ENCODE measurements at places on chromosomes 12 and 14.

DNA sequence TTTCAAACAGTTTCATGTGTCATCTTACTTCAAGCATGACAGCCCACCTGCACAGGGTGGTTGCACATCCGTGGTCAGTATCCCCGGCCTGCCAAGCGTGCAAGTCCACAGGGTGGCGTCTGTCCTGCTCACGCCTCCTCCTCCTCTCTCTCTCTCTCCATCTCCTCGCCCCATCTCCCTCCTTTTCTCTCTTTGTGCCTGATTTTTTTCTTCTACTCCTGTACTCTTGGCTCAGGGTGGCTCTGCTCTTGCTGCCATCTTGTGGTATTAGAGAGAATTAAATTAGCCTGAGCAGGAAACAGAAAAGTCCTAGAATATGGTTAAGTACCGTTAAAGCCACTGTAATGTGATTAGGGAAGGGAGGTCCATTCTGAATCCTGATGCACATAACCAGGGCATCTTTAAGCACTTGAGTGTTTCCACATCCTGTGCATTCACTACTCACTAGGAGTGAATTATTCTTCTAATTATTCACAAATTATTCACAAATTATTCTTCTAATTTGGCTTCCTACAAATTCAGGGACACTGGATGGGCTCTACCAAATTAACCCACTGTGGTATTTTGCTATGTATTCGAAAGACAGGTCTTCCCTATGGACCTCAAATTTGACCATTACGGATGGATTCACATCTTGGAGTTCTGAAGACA, 25.5 kb upstream of the DTX1 start:
- no peak for DNase-seq

GRCh38 chr14:80223696-80224465, 12.6 kb upstream of the DIO2 start:
- no peak for DNase-seq

GRCh38 chr12:38761636-38762342, 143.6 kb downstream of the CPNE8 start:
- no peak for DNase-seq

- no peak for DNase-seq
Observed at GRCh38 chr12:56461235-56462159, 6.9 kb upstream of the SPRYD4 start.

DNA sequence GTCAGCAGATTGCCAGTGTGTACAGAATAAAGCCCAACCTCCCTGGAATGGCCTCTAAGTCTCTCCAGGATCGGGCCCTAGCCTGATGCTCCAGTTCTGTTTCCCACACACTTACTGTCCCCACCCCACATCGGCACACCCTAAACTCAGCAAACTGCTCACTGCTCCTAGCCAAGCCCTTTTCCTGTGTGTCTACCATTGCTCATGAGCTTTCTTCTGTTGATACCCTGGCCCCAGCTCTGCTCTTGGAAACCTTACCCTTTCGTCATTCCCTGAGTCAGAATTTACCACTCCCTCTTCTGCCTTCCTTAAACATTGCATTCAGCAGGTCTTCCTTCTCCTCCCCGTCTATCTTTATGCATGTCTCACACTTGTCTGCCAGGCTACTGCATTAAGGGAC, 158.9 kb downstream of the TMX1 start:
- no peak for DNase-seq

DNA sequence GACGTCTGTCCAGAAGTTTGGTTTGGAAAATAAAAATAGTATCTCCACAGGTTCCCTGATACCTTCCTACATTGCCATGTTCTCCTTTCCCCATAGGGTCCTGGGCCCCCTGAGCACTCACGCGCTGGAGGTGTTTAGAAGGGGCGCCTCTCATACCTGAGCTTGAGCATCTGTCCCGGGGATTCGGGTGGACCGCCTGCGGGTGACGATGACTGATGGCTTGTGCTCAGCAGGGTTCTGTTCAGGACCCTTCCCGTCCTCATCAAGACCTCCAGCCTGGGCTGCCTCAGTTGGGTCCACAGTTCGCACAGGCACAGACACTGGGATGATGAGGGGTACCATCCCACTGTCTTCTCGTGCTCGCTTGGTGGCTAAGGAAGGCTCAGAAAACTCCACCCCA, 22.7 kb upstream of the PNMA1 start:
- no peak for DNase-seq

DNA sequence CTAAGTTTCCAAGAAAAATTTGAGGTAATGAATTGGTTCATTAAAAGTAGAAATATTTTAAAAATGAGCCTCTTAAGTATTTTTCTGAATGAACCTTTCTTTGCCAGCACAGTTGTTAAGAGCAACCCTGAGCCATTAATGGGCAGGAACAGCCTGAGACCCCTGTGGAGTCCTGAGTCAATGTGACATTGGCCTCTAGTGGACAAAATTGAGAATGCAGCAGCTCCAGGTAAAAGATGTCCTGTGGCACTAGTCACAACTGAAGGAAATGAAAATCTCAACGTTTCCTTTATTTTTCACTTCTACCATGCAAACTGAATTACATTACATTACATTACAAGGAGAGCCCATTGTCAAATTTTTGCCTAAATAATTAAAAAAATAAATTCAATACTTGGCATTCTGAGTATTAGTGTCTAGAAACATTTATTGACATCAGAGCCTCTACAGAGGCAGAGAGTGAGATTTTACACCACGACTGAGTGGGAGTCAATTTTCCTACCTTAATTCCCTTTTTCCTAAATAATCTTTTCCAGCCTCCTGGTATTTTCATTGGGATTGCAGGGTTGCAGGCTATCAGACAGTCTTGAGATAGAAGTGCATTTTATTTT, 135.7 kb downstream of the PPM1H start:
- DNase-seq, result no peak

DNA sequence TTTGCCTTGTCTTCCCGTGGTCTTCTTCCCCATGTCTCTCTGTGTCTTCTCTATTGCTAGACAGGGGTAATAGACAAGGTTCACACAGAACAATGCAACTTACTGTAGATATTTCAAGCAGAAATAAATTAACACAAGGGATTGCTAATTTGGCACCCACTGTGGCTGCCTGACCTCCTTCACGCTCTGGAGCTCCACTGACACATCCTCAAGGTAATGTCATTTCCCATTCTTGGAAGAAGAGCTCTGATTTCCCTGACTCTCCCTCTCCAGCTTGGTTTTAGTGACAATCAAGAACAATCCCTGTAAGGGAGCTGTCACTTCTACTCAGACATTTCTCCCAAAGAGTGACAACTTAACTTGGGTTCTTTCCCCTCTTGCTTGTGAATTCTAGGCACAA, 105.4 kb upstream of the NAP1L1 start:
- no peak for DNase-seq

DNA sequence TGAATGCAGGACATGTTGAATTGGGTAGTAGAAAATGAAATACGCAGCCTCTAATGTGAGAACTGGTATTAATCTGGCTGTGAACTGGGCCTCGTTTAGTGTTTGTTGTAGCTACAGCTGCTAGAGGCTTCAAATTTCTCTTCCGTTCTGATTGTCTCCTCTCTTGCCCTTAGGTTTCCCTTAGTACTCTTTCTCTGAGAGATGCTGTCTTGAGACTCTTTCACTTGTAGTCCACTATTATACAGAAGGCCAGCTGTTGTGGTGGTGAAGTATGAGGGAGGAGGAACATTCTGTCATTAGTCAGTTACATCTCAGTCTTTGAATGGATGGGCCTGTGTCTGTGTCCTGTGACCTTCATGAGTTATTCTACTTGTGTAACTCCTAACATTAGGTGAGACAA, 322.0 kb downstream of the TMTC2 start:
- no peak for DNase-seq

GRCh38 chr14:60512126-60512525, 3.2 kb downstream of the SIX6 start:
- DNase-seq, result no peak

DNA sequence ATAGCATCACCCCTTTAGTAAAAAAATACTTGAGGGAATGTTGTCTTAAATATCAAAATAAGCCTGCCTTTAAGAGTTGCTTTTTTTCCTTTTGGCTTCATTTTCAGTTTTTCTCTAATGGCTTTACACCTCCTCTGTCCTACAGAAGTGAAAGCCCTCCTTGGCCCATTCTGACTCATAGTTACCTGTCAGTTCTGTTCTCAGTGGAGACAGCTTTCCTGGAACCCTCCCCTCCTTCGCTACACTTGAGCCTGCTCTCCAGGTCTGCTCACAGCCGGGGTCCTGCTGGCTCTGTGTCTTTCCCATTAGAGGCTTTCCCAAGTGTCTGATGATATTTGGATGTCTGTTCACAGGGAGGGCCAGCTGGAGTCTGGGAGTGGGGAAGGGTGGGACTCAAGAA, 84.0 kb downstream of the PELI2 start:
- DNase-seq, result no peak

GRCh38 chr12:106079148-106079738, 59.5 kb downstream of the NUAK1 start:
- no peak for DNase-seq

GRCh38 chr14:30874999-30875787, 834 bp downstream of the COCH start:
- DNase-seq, result no peak

DNA sequence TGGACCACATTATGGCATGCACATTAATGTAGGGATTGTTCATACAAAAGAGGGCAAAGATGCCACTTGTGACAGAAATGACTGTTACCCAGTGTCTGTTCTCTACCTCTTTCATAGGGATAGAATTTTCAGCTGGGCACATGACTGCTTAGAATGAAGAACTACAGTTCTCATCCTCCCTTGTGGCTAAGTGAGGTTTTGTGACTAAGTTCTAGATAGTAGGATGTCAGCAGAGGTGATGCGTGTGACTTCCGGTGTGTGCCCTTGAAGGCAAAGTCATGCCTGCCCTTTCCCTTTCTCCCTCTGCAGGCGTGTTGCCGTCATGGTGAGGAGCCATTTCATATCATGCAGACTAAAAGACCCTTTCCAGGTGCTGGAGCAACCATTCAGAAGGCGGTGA, 99.3 kb downstream of the CACNA1C start:
- DNase-seq, result no peak

- no peak for DNase-seq
Observed at GRCh38 chr12:124031058-124031457, 58.0 kb downstream of the ZNF664 start.

DNA sequence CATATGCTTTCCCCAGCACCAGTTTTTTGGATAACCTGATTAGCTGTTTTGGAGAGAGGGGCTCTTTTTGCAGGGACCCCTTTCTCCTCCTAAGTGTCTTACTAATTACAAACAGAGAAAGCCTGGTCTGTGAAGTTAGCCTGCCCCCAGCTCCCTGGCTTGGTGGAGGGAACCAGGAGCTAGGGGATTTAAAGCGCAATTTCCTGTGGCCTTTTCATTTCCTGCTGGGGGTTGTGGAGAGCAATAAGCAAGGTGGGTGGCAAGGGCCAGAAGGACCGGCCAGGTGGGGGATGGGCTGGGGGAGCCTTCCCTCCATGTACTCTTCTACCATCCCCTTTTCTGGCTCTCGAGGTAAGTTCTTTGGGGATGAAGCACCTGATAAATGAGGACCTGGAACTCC, 4.1 kb upstream of the CISTR start:
- DNase-seq, result no peak

GRCh38 chr12:102461501-102461900, 18.9 kb downstream of the IGF1 start:
- DNase-seq, result no peak

DNA sequence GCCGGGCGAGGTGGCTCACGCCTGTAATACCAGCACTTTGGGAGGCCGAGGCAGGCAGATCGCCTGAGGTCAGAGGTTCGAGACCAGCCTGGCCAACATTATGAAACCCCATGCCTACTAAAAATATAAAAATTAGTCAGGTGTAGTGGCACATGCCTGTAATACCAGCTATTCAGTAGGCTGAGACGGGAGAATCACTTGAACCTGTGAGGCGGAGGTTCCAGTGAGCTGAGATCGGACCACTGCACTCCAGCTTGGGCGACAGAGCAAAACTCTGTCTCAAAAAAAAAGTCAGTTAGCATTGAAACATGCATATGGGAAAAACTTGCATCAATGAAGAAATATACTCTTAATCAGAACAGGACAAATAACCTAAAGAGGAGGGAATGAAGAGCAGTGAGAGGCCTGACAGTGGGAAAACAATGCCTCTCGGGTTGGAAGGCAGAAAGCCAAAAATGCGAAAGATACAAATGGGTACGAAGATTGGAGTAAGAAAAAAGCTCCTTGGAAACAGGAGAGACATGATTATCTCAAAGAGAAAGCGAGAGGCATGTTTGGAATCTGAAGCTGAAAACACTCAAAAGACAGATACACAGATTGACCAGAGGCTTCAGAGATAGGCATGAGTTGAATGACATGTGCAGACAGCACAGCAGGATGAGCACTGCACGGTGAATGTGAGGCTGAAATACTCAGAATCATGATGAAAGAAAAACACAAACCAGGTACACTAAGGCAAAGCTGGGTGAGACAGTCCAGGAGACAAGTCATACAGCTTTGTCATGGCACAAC, 30.6 kb downstream of the RESF1 start:
- no peak for DNase-seq

GRCh38 chr12:51820526-51821439, 27.7 kb downstream of the FIGNL2 start:
- no peak for DNase-seq

DNA sequence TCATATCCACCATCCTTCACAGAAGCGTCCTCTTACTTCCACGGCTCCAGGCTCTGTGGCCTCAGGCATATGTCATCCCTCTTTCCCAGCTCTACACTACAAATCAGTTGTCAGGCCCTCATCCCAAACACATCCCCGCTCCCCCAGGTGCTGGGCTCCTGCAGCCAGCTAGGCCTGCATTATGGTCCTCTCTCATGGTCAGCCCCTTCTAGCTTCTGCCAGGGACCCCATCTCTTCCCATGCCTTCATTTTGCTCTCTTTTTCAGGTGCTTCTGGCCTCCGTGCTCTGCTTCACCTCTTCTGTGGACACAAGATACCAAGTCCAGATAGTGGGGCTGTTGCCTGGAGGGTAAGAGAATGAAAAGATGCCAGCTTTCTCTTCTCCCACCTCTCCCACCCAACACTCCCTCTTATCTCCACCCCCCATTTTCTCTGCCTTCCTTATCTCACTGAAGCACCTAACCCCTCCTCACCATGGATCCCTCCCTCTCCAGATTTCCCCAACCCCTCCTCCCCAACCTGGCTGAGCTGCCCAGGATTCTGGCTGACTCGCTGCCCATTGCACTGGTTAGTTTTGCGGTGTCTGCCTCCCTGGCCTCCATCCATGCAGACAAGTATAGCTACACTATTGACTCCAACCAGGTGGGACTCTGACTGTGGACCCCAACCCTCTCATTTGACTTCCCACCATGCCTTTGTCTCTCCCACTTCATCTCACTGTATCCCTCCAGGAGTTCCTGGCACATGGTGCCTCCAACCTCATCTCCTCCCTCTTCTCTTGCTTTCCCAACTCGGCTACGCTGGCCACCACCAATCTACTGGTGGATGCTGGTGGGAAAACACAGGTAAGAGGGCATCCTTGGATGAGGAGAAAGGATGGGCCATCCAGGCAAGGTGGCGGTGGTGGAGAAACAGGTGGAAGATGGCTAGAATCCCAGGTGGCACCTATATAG, 10.4 kb downstream of the B4GALNT1 start:
- DNase-seq, result no peak

- DNase-seq, result no peak
Observed at GRCh38 chr12:94269316-94269999, 121.1 kb downstream of the PLXNC1 start.

Data from esophagus squamous epithelium (tissue), 5 donors.